Activated T-helper 1 cell treated with anti-CD3 and anti-CD28 coated beads, Interleukin-2, amount 50 U/mL, for 16 hours (primary cell): ENCODE measurements at places on chromosomes 12 and 14.

DNA sequence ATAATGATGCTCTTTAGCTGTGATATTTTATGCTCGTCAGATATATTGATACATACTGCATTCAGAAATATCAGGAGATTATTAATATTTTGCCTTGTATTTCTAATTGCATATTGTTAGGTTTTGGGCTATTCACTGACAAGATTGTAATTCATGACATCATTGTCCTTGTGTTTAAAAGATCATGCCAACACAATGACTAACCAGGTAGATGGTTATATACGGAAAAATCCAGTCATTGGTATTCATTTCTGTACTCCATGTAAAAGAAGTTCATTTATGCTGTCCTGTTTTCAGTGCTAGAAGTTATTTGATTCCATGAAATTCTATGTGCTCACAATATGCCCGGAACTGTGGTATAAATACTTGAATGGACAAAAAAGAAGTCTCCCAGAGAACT lies 107.5 kb downstream of the KITLG start:
- DNase-seq = no peak

GRCh38 chr14:22977434-22977683 lies 5.0 kb downstream of the AJUBA start:
- no peak for DNase-seq

DNA sequence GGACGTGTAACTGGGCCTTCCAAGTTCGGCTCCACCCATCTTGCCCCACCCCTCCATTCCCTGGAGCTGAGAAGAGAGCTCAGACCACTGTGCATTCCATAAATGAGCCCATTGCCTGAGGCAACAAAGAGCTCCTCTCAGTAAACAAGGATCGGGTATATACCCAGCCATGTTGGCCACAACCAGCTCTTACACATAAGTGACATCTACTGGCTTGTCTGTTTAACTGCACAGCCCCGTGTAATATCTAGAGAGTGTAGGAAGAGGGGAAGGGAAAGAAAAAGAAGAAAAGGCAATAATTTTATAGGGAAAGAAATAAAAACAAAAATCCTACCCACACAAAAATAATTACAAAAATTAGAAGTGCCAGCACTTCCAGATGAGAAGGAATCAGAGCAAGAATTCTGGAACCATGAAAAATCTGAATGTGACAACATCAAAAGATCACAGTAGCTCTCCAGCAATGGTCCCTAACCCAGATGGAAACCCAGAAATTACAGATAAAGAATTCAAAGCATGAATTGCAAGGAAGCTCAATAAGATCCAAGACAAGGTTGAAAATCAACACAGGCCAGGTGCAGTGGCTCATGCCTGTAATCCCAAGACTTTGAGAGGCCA lies 308.1 kb downstream of the RPAP3 start:
- no peak for DNase-seq

DNA sequence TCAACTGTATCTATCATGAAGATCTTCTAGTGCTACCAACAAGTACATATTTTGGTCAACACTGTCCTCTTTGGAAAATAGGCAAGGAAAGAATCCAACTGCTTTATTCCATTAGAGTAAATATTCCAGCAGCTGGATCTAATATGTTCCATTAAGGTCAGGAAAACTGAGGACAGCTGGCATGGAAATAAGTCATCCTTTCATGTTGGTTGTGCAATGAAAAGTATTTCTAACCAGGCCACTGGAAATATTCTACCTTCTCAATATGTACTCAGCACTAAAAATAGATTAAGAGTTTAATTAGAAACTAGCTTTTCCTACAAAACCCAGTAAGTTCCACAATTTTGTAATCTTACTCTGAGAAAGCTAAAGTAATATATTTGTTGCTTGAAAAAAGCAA lies 19.6 kb downstream of the HIGD1C start:
- DNase-seq = no peak

GRCh38 chr12:107632246-107632645 lies 53.4 kb upstream of the PWP1 start:
- no peak for DNase-seq

- no peak for DNase-seq
Measured at GRCh38 chr12:124286414-124286813, 8.5 kb upstream of the RFLNA start.

GRCh38 chr12:39824505-39825212 lies 205.1 kb upstream of the ABCD2 start:
- no peak for DNase-seq

DNA sequence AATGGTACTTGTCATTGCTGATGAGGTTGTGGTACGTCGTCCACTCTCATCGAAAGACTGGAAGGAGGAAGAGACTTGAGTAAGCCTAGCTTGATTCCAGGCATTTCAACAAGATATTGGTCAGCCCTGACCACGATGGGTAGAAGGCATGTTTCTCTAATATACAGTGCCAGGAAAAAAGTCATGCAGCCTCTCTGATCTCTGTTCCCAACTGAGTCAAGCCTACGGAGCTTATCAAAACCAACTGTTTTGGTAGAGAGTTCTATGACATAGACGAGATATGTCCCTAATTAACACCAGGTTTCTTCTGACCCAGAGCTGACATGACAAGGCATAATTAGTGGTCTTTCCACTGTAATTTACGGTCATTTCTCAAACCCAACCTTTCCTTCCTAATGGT lies 58.5 kb downstream of the NIN start:
- DNase-seq = no peak

DNA sequence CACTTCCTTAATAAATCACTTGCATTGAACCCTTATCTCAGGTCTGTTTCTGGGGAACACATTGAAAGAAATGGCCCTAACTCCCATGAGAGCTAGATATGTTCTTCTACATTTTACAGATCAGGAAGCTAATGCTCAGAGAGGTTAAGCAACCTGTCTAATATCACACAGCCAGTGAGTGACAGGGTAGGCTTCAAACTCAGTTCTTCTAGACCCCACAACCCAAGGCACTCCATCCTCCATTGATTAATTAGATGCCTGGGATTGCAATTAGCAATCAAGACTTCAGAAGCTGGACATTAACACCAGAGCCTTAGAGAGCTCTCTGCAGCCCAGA lies 59.8 kb downstream of the C14orf132 start:
- DNase-seq = no peak

- no peak for DNase-seq
Measured at GRCh38 chr12:50923361-50924130, 28.8 kb upstream of the HIGD1C start.
